ENCODE measurements at places on chromosomes 12 and 14. TPM values are rescaled to one million over a fixed set of nuclear protein-coding genes. Genes with fewer than 3 reads are reported as not detected.
A peak's percentile ranks its signal among the peaks of the same experiment; 100 is the strongest.

The RERGL gene
- total RNA-seq = not detected

The AQP6 gene
- not detected for total RNA-seq

The NANOG gene
- total RNA-seq = 229 TPM

The GARIN6 gene
- total RNA-seq = not detected

The DRAM1 gene
- total RNA-seq = 5.7 TPM

The RND1 gene
- 16.2 TPM for total RNA-seq

The KRT73 gene
- total RNA-seq = not detected

The GLS2 gene
- total RNA-seq = 16.9 TPM

The STX2 gene
- 22.0 TPM for total RNA-seq

The DIO2 gene
- total RNA-seq = 0.23 TPM

The RPS6KA5 gene
- total RNA-seq = 3.2 TPM

The BDKRB1 gene
- total RNA-seq = not detected

The MMP17 gene
- total RNA-seq = 34.4 TPM

DNA sequence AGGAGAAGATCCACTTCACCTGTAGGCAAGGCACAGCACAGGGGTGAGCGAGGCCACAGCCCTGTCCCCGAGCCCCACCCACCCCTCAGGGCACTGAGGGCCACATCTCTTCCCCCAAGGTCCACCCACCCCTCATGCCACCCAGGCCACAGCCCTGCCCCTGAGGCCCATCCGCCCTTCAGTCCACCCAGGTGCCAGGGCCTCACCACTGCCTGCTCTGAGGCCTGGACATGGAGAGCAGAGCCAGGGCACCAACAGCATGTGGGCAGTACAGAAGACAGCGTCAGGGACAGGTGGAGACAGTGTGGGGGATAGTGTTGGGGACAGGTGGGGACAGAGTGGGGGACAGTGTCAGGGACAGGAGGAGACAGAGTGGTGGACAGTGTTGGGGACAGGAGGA, 138.3 kb downstream of the TMEM121 start:
- DNase-seq = no peak
- H3K4me1 ChIP-seq = no peaks in the 10 kb centered on the region
- H3K4me3 ChIP-seq = no peak overlapping the region
- no peak overlapping the region for H3K27ac ChIP-seq
- no peaks in the 10 kb centered on the region for H3K36me3 ChIP-seq

DNA sequence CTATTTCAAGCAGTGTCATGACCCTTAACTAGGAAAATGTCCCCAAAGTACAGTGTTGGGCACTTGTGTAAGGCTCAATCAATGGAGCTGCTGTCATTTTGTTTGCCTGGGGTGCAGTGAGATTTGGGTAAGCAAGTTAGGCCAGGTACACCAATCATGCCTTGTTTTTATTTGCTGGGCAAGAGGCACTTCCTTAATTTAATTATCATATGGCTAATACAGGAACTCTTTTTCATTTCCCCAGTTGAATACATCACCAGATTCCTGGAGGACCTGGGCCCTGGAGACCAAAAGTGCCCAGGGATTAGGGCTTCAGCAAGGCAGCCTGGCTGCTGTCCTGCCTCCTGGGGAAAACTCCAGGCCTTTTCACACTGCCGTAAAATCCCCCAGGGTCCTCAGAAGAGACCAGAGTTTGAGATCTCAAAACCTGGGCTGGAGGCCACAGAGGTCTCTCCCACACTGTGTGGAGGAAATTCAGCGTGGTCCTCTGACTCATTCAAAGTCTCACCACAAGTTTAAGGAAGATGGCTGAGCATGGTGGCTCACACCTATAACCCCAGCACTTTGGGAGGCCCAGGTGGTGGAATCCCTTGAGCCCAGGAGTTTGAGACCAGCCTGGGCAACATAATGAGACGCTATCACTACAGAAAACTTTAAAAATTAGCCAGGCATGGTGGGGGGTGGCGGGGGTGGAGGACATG, 28.4 kb upstream of the FOXN3 start:
- no peak for DNase-seq
- no peaks in the 10 kb centered on the region for H3K27me3 ChIP-seq
- H3K27ac ChIP-seq = no peak overlapping the region
- no peaks in the 10 kb centered on the region for H3K36me3 ChIP-seq

GRCh38 chr12:31300783-31301182, 25.2 kb downstream of the SINHCAF start:
- H3K27me3 ChIP-seq = no peaks in the 10 kb centered on the region
- H3K36me3 ChIP-seq = peaks cover 80% of the 10 kb centered on the region
- DNase-seq = no peak
- H3K4me3 ChIP-seq = no peak overlapping the region
- peaks cover 5% of the 10 kb centered on the region for H3K4me1 ChIP-seq
- no peak overlapping the region for H3K27ac ChIP-seq

GRCh38 chr12:15823360-15824128, 34.4 kb upstream of the EPS8 start:
- no peak overlapping the region for H3K27ac ChIP-seq
- H3K4me3 ChIP-seq = no peak overlapping the region

- peak overlapping the region; percentile 85 for H3K4me3 ChIP-seq
- no peak for DNase-seq
- H3K36me3 ChIP-seq = no peaks in the 10 kb centered on the region
Measured at GRCh38 chr14:59190372-59190771, 1.9 kb downstream of the DAAM1 start.

- H3K27ac ChIP-seq = no peak overlapping the region
- H3K36me3 ChIP-seq = no peaks in the 10 kb centered on the region
- no peak overlapping the region for H3K4me3 ChIP-seq
- no peaks in the 10 kb centered on the region for H3K4me1 ChIP-seq
- peaks cover 19% of the 10 kb centered on the region for H3K27me3 ChIP-seq
Measured at GRCh38 chr14:105529569-105530284, 3.3 kb downstream of the TMEM121 start.

DNA sequence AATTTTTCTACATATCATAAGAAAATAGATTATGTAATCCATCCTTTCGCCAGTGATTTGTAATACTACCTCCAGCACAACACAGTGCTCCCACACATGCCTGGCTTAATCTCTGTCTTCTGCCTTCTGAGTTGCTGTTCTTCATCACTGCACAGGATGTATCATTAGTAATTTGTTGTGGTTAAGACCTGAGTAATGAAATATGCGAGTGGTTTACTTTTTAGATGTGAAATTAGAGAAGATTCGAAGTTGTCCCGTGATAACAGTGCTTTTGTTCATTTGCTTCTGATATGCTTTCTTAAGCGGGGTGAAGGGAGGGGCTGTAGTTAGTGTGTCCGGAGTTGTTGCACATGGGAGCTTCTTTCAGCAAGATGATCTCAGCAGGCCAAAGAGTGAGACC, 18.1 kb downstream of the KRT85 start:
- DNase-seq = no peak
- H3K27me3 ChIP-seq = no peaks in the 10 kb centered on the region
- no peak overlapping the region for H3K27ac ChIP-seq

GRCh38 chr14:55136241-55136640, 7.2 kb downstream of the LGALS3 start:
- no peak for DNase-seq
- no peak overlapping the region for H3K27ac ChIP-seq
- peaks cover 6% of the 10 kb centered on the region for H3K36me3 ChIP-seq
- no peaks in the 10 kb centered on the region for H3K4me1 ChIP-seq
- H3K4me3 ChIP-seq = no peak overlapping the region
- no peaks in the 10 kb centered on the region for H3K27me3 ChIP-seq

GRCh38 chr12:104747955-104748354, 210.1 kb downstream of the SLC41A2 start:
- no peaks in the 10 kb centered on the region for H3K36me3 ChIP-seq
- H3K27me3 ChIP-seq = no peaks in the 10 kb centered on the region
- H3K27ac ChIP-seq = no peak overlapping the region
- no peak for DNase-seq

- DNase-seq = no peak
Measured at GRCh38 chr12:19755136-19755535, 315.8 kb downstream of the AEBP2 start.

GRCh38 chr12:124622331-124622730, 54.9 kb upstream of the NCOR2 start:
- no peak overlapping the region for H3K27ac ChIP-seq
- H3K4me1 ChIP-seq = peaks cover 3% of the 10 kb centered on the region
- H3K4me3 ChIP-seq = no peak overlapping the region

DNA sequence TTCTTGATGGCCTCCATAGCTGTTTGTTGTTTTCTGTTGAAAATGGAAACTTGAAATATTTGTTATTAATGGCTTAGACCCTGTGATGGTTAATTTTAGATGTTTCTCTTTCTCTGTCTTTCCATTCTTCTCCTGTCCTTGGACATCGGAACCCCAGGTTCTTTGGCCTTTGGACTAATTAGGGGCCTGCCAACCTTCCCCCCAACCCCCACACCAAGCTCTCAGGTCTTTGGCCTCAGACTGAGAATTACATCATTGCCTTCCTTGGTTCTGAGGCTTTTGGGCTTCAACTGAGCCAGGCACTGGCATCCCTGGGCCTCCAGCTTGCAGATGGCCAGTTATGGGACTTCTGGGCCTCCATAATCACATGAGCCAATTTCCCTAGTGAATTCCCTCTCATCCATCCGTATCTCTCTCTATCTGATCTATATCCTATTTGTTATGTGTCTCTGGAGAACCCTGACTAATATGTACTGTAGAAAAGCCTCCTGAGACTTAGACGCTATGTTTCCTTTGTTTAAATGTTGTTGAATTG, 71.6 kb downstream of the FGD4 start:
- H3K27me3 ChIP-seq = no peaks in the 10 kb centered on the region
- no peak for DNase-seq
- H3K27ac ChIP-seq = no peak overlapping the region
- H3K36me3 ChIP-seq = peaks cover 13% of the 10 kb centered on the region

DNA sequence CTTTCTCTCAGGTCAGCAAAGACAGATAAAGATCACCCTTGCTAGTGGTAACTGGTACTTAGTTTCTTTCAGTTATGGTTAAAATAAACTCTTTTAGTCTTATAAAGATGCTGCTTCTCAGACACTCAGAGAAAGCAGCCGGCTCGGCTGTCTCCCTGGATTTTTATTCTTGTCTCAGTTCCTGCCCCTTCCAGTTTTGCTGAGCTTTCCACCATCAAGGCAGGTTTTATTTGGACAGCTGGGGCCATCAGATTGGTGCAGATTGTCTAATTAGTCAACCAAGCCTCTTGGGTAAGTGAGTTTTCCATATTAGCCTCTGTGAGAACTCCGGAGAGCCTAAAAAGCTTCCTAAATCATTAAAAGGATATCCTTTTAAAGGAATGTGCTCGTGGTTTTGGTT, 130.8 kb upstream of the BMP4 start:
- no peak overlapping the region for H3K4me3 ChIP-seq
- H3K27me3 ChIP-seq = no peaks in the 10 kb centered on the region
- H3K36me3 ChIP-seq = no peaks in the 10 kb centered on the region

GRCh38 chr14:68188174-68188573, 368.6 kb downstream of the RAD51B start:
- no peak for DNase-seq
- no peaks in the 10 kb centered on the region for H3K36me3 ChIP-seq
- no peak overlapping the region for H3K27ac ChIP-seq
- H3K27me3 ChIP-seq = no peaks in the 10 kb centered on the region

DNA sequence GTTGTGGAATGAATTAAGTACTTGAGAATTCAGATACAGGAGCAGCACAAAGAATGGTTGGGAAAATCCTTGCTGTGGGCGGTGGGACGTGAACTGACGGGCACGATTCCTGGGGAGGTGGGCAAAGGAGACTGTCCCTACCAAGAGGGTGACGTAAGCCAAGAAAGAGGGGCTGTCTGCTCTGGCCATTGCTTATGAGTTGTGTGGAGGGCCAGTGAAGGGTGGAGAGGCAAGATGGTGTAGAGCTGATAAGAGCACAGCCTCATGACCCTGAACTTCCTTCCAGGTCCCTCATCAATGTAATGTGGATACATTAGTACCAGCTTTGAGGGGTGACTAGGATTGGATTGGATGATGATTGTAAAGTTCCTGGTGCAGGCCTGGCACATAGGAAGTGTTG, 50.2 kb downstream of the WDR20 start:
- no peak for DNase-seq
- no peak overlapping the region for H3K27ac ChIP-seq
- no peak overlapping the region for H3K4me3 ChIP-seq
- no peaks in the 10 kb centered on the region for H3K36me3 ChIP-seq

GRCh38 chr12:112841906-112842305, 50.4 kb downstream of the RPH3A start:
- H3K27ac ChIP-seq = no peak overlapping the region
- H3K4me1 ChIP-seq = peaks cover 11% of the 10 kb centered on the region
- no peaks in the 10 kb centered on the region for H3K36me3 ChIP-seq
- H3K4me3 ChIP-seq = no peak overlapping the region
- no peak for DNase-seq

DNA sequence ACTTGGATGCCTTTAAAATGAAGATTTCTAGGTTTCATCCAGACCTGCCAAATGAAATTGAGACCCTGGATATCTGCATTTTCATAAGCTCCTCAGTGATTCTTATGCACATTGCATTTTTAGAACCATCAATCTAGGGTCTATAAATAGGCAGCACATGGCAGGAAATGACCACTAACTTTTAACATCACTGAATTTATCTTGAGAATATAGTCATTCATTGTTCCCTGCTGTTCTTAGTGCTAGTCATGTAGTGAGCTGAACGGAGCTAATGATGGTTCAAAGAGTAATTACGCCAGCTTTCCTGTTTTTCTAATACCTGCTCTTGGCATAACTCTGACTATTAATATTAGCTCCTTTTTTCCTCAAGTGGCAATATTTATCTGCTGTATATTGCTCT, 91.6 kb downstream of the TPH2 start:
- no peak overlapping the region for H3K4me3 ChIP-seq
- H3K36me3 ChIP-seq = no peaks in the 10 kb centered on the region
- DNase-seq = no peak
- no peak overlapping the region for H3K27ac ChIP-seq
- H3K4me1 ChIP-seq = no peaks in the 10 kb centered on the region

- peaks cover 6% of the 10 kb centered on the region for H3K4me1 ChIP-seq
- no peaks in the 10 kb centered on the region for H3K27me3 ChIP-seq
Measured at GRCh38 chr12:104669089-104669721, 212.5 kb downstream of the CHST11 start.

DNA sequence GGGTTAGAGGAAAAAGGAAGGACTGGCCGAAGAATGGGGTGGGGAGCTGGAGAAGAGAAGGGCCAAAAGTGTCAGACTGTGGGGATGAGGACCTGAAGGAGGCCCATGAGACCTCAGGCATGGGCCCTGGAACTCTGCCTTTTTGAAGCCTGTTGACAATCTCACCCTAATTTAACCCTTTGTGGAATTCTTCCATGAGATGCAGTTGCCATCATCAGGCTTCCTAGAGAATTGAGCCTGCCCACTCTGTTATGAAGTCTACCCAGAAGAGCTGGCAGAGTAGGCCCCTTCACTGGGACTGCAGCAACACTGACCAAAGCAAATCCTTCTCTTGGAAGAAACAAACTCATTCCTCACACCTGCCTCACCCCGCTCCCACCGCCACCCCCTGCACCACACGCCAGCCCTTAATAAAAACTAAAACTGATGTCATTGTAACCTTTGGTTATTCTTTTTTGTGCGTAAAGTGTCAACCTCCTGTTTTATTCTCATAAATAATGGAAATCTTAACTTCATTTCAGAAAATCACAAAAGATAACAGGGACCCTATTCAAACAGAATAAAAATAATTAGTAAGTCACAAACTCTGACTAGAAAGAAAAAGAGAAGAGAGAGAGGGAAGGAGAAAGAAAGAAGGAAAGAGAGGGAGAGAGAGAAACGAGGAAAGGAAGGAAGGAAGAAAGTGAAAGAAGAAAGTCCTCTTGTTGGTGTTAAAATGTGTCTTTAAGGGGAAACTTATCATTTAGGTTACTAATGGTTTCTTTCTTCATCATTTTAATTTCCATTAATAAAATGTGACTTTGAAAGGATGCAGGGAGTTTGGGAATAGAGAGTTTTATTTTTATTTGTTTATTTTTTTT, 61.3 kb downstream of the CRADD start:
- DNase-seq = no peak
- no peak overlapping the region for H3K27ac ChIP-seq
- no peaks in the 10 kb centered on the region for H3K4me1 ChIP-seq
- no peaks in the 10 kb centered on the region for H3K27me3 ChIP-seq

GRCh38 chr12:131535779-131536178, 175.1 kb upstream of the SFSWAP start:
- H3K4me3 ChIP-seq = no peak overlapping the region
- H3K27me3 ChIP-seq = no peaks in the 10 kb centered on the region
- DNase-seq = no peak

All from H1 (cell line).